Islet precursor cell (in vitro differentiated cells): ENCODE measurements at places on chromosomes 5 and 9.

GRCh38 chr9:89854715-89855475 is 250.1 kb downstream of the GADD45G start:
- DNase-seq: peak; percentile 35

GRCh38 chr9:600006-600405 is 241.5 kb upstream of the DMRT1 start:
- DNase-seq: no peak

DNA sequence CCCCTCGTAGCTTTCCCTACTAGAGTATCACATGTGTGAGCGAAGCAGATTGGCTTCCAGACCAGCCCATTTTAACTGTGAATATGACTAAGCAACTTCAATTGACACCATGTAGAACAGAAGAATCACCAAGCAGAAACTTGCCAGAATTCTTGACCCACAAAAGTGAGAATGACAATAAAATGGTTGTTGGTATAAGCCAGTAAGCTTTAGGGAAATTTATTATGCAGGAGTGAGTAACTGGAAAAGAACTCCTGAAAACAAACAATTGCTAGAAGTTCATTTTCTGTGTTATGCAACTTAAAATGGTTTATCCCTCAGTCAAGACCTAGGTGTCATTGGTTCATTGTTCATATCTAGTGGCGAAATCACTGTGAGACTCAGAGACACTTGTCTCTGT is 303.1 kb downstream of the DMRT2 start:
- no peak for DNase-seq

DNA sequence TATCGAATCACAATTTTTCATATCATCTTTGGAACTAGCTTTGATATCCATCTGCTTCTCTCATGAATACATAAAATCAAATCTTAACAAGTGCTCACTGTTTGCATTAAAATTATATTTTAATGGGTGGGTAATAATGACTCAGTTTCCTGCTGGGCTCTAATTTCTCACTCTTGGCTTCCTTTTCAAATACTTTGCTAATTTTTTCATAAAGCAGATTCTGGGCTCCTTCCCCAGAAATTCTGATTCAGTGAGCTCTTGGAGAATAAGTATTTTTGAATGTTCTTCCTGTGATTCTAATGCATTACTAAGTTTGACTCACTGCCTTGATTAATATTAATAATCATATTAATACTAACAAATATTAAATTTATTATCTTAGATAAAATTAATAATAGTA is 48.9 kb downstream of the YIPF5 start:
- DNase-seq: no peak

- no peak for DNase-seq
Observed at GRCh38 chr9:82797534-82797933, 265.4 kb downstream of the RASEF start.

DNA sequence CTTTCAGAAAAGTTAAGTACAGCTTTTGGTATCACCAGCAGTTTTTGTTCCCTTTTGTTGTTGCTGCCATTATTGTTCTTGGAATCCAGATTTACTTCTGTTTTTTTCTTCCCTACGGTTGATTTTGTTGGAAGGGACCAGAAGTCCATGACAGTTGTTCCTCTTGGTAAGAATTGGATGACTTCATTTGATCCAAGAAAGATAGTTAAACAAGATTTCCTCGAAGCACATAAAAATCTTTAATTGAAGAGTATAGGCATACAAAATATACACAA is 65.4 kb downstream of the CDC42SE2 start:
- no peak for DNase-seq

DNA sequence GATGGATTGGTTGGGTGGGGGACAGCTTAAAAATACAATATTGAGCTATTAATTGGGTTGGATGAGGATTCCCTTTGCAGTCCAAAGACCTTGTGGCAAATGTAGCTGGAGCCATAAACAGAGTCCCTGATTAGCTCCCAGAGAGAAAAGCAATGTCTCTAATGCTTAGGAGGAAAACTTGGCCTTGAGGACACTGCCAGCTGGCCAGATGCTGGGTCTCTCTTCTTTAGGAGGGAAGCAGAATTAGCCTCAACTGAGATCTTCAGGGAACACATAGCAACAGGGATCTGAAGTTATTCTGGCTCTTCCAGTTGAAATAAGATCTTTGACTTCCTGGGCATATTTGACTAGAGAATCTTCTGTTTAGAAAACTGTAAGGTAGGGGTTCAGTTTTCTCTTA is 121.7 kb upstream of the WWC1 start:
- no peak for DNase-seq

DNA sequence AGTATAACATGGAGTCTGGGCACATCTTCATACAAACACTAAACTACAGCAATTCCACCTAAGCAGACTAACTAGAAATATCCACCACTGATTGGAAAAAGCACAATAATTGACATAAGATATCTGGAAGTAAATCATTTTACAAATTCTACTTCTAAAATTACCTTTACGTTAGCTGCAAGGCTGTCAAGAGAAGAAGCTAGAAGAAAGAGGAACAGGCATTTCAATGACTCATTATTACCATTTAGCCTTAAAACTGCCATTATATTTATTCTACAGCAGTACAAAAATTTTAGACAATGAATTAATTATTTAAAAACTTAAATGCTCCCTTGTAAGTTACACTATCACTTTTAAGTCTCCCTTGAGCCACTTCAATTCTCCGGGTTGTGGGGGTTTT is 43.4 kb upstream of the PLPP6 start:
- no peak for DNase-seq

GRCh38 chr9:35956651-35957050 is 1.3 kb downstream of the OR2S2 start:
- DNase-seq: no peak

DNA sequence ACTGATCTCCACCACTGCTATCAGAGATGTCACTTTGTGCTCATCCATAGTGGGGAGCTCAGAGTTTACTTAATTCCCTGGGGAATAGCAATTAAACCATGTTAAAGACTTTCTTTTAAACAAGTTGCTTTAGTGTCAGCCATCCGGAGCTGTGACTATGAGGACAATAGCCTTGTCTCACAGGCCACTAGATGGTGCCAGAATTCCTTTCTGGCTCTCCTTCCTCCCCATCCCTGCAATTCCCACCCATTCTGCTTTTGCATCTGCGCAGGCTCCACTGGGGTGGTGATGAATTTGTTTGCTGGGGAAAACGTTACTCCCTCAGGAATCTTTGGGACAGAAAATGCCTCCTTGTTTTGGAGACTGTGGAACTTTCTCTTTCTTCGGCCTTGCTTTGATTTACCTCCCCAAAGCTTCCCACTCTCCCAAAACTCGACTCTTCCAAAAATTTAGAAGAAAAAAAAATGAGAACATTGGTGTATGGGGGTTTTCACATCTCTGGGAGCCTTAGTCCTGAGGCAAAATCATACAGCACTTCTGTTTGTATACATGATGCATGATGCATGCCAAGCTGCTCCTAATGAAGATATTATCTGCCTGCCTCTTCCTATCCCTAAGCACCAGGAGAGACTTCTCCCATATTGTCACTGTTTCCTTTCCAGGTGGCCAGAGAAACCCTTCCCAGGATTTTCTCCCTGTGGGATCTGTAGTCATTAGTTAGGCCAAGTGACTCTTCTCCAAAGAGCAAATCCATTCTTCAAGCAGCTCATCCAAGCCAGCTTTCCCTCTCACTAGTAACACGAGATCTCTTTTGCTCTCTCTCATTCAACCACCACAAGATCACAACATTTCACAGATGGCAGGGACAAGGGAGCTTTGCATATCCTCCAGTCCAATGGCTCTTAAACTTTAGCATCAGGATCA is 466.1 kb downstream of the TLR4 start:
- peak; percentile 78 for DNase-seq

GRCh38 chr5:59905188-59905587 is 11.7 kb upstream of the PDE4D start:
- DNase-seq: no peak

DNA sequence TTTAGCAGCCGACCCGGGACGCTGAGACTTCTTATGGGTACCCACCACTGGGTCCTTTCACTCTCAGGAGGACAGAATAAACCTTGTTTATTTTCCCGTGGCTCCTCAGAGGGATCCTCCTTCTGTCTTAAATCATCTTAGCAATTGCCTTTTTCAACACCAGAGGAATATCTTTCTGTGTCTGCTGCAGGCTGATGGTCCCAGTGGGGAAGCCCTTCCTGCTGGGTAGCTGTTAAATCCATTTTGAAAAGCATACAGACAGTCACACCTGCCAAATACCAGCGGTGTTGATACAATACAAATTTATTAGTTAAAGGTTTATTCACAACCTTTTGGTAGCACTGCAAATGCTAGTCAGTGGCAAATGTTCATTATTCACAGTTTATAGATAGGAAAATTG is 222.9 kb downstream of the AOPEP start:
- no peak for DNase-seq

DNA sequence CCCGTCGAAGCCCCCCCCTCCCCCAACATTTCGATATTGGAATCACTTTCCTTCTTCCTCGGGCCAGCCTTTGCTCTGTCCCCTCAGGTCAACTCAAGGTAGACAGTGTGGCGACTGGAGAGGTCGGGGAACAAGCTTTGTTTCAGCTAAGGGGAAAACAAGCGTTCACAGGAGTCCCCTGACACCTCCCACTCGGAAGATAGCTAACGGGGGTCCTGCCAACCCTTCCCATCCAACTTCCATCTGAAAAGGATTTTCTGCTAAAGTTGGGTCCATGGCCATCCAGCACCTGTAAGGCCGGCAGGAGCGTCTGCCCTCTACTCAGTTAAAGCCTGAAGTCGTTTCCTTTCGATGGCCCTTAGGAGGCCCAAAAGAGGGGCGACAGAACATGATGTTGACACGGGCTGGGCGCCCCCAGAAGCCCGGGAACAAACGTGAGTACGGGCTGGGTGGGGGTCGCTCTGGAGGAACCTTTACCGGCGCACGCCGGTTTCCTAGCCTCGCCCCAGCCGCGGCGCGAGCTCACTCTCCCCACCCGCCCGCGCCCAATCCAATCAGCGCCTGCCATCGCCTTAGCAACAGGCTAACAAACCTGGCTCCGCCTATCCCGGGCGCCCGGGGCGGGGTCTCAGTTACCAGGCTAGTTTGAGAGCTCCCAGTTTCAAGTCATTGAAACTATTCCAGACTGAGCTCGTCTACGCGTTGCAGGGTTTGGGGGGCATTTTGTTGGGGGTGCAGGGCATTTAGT is 2.5 kb downstream of the ARRDC3 start:
- peak; percentile 98 for DNase-seq
